Stimulated activated CD8-positive, alpha-beta memory T cell treated with anti-CD3 and anti-CD28 coated beads, Interleukin-7, amount 100 ng/mL, for 48 hours (primary cell): ENCODE measurements at places on chromosomes 6 and 20.

GRCh38 chr20:57620274-57620990, at the start of gene ZBP1:
Gene ZBP1 (minus strand): TSS chr20:57620426. CDS start chr20:57620295, 131 bp downstream.
- peak; percentile 48 for DNase-seq

DNA sequence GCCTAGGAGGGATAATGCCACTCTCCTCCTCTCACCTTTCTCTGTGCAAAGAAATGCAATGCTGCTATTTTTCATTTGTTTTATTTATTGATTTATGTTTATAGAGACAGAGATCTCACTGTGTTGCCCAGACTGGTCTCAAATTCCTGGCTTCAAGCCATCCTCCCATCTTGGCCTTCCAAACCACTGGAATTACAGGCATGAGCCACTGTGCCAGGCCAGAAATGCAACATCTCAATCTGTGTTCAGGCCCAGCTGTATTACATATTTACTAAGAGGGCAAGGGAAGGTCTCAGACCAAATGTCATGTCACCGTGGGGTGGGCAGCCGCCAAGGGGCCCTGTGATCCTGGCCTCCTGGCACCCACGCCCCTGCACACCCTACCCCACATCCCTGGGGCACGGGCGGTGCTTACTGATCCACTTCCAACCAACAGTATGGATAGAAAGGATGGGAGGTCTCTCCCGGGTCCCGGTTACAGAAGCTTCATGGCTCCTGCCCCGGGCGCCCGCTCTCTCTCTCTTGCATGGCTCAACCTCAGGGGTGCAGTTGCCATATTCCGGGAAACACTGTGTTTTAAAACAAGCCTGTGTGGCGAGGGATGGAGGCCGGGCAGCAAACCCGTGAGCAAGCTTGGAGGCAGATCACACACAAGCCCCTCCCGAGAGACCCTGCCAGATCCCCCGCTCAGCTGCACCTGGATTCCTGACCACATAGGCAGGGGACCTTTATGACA, 111.8 kb downstream of the AGPAT4 start:
- DNase-seq, result no peak

GRCh38 chr20:48483334-48484066, 344.3 kb downstream of the PREX1 start:
- no peak for DNase-seq

DNA sequence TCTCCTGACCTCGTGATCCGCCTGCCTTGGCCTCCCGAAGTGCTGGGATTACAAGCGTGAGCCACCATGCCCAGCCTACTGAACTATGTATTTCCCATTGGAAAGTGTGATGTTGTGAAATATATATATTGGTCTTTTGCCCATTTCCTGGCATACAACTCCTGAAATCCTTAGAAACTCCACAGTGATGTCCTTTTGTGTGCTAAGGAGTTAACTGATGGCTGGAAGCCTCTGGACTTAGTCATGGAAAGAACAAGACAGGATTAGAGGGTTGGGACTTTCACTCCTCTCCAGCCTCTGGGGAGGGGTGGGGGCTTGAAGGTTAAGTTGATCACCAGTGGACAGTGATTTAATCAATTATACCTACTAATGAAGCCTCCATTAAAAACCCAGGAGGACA, 7.1 kb downstream of the PANK2 start:
- DNase-seq, result no peak

DNA sequence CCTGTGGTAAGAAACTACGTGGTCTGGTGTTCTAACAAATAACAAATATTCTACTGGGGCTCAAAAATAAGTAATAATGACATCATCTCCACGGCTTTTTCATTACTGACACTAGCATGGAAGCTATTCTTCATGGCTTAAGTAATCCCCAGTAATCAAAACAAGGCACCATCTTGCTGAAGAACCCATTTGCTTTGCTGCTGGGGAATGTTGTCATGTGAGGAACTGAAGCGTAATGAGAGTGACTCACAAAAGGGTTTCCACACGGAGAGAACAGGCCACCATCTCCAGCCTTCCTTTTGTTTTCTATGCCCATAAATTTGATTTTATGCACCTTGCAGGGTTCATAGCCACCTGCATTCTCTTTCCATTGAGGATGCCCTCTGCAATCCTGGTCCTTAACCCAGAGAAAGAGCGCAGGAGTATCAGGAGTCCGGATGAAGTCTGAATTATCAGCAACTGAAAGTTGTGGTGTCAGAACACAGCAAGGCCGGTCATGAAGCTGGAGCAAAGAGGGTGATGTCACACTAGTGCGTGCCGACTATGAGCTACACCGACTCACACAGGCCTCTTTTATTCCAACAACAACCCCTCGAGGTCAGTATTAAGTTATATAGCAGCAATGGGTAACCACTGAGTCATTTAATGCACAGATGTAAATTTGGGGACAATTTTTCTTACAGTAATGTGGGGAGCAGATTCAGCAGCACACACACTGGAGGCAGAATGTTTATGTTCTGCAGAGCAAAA, 173.7 kb upstream of the SSTR4 start:
- no peak for DNase-seq

DNA sequence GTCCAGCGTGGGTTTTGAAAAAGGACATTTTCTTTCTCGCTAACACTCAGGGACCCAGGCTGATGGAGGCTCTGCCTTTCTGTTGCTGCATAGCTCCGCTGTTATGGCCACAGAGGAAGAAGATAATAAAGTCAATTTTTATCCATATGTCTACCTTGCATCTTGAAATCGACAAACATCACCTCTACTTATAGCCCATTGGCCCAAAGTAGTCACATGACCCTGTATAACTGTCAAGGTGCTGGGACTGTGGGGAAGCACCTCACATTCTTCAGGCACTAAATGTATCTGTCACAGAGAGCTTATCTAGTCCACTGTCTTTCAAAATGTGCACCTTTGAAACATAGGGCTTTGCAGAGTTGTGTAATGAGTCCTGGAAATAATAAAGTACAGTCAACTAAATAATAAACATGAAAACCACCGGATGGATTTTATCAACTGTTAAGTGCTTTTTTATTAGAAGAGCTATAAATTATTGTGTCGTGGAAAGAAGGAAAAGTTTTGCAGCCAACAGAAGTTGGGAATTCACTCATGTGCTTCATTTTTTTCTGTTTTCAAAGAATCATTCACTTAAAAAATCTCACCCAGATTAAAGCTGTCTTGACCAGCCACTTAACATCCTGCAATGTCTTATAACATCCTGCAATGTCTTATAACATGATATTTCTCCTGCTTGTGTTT, 47.7 kb upstream of the RCAN2 start:
- DNase-seq, result no peak

DNA sequence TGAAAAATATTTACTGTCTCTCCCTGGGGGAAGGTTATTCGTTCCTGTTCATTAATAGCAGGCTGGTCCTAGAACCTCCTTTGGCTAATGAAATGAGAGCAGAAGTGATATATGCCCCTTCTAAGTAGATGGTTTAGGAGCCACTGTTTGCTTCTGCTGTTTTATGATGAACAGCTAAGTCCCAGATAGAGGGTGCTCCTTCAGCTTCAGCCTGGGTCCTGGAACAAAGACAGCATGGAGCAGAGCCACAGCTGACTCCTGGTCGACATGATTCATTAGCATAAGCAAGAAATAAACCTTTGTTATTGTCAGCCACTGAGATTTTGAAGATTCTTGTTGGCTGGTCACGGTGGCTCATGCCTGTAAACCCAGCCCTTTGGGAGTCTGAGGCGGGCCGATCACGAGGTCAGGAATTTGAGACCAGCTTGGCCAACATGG, 47.8 kb upstream of the ARMC2 start:
- no peak for DNase-seq

- DNase-seq, result no peak
Observed at GRCh38 chr20:51428401-51429143, 113.9 kb downstream of the NFATC2 start.

DNA sequence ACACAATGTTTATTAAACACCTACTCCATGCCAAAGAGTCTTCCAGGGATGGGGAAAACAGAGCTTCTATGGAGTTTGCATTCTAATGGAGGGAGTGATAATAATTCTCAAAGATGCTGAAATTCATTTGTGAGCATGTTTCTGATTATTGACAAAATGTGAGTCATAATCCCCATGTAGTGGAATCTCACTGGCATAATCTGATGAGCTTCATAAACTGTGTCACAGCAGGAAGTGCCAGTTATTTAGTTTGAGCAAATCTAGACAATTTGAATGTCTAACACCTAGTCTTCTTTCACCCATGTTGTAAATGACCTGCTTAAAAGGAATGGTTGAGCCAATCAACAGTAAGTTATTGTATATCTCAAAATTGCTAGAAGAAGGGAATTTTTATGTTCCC, 95.1 kb downstream of the KCNQ5 start:
- DNase-seq, result no peak

GRCh38 chr20:53698371-53698978, 104.8 kb upstream of the ZNF217 start:
- DNase-seq, result no peak

- no peak for DNase-seq
Observed at GRCh38 chr6:15132854-15133670, 112.8 kb upstream of the JARID2 start.

DNA sequence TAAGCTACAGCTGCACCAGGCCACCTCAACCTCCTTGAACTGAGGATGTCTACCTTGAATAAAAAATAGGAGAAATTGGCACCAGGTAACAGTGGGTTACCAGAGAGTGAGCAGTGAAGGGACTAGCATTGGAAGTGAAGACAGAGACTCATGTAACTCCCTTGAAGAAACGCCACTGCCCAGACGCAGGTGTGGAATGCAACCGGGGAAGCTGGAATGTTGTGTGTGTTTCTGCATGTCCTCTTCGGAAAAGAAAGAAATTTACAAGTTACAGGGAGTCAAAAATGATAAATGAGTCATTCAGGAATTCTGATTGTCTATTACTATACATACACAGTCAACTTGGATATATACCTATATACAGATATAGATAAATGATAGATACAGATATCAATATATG, 514.7 kb upstream of the AGPAT4 start:
- no peak for DNase-seq
